ENCODE measurements at places on chromosomes 5 and 9. TPM values are rescaled to one million over a fixed set of nuclear protein-coding genes. Genes with fewer than 3 reads are reported as not detected.
A peak's percentile ranks its signal among the peaks of the same experiment; 100 is the strongest.

- peaks cover 4% of the 10 kb centered on the region for H3K4me1 ChIP-seq
- no peak for DNase-seq
- H3K27ac ChIP-seq = no peak overlapping the region
- H3K36me3 ChIP-seq = no peaks in the 10 kb centered on the region
These were observed 290.5 kb downstream of the ANXA1 start for GRCh38 chr9:73441890-73442818.

- no peak overlapping the region for H3K4me3 ChIP-seq
- no peaks in the 10 kb centered on the region for H3K36me3 ChIP-seq
- no peak for DNase-seq
- H3K4me1 ChIP-seq = peaks cover 44% of the 10 kb centered on the region
- peak overlapping the region; percentile 10 for H3K27ac ChIP-seq
These were observed 64.7 kb upstream of the ATG10 start for GRCh38 chr5:81907012-81907635.

GRCh38 chr5:125835293-125836172, 587.7 kb upstream of the GRAMD2B start:
- no peaks in the 10 kb centered on the region for H3K27me3 ChIP-seq
- H3K36me3 ChIP-seq = peaks cover 2% of the 10 kb centered on the region
- no peak overlapping the region for H3K4me3 ChIP-seq
- peak; percentile 22 for DNase-seq
- H3K27ac ChIP-seq = no peak overlapping the region

DNA sequence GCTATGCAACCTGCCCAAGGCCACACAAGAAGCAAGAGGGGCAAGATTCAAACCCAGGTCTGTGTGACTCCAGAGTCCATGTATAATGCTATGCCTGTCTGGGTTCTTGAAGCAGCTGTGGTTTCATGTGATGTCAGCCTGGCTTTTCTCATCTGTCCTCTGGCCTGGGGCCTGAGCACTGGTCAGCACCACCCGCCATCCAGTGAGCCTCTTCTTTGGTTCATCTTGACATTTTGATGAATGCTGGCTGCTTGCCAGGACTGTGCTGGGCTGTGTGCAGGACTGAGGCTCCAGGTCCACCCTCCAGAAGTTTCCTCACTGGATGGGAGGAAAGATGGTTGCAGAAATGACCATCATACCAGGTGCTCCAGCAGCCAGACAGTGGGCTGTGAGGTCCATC, 61.5 kb downstream of the TSTD2 start:
- no peaks in the 10 kb centered on the region for H3K27me3 ChIP-seq
- no peaks in the 10 kb centered on the region for H3K4me1 ChIP-seq
- DNase-seq = no peak
- H3K36me3 ChIP-seq = peaks cover 10% of the 10 kb centered on the region

- H3K4me1 ChIP-seq = peaks cover 20% of the 10 kb centered on the region
- no peak for DNase-seq
- H3K27ac ChIP-seq = no peak overlapping the region
- no peak overlapping the region for H3K4me3 ChIP-seq
- no peaks in the 10 kb centered on the region for H3K27me3 ChIP-seq
- H3K36me3 ChIP-seq = peaks cover 14% of the 10 kb centered on the region
These were observed 11.1 kb downstream of the DIPK1B start for GRCh38 chr9:136723362-136723976.

DNA sequence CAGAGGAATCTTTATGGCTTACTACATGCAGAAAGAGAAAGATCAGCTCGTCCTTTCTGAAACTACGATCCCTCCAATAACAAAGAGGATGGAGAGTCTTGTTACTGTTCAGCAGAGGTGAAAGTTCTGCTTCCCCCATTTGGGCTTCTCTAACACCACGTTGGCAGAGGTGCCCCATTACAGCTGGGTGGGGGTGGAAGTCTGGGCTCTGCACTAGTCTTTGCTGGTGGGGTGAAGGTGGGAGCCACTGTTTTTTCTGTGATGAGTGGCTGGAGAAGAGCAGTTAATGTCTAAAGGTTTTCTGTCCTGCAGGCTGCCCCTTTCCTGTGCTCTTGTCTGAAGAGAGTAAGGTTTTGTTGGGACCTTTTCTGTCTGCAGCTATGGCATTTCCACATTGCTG, 64.7 kb upstream of the OTULINL start:
- H3K4me3 ChIP-seq = no peak overlapping the region
- DNase-seq = no peak
- no peaks in the 10 kb centered on the region for H3K27me3 ChIP-seq
- peaks cover 8% of the 10 kb centered on the region for H3K4me1 ChIP-seq

DNA sequence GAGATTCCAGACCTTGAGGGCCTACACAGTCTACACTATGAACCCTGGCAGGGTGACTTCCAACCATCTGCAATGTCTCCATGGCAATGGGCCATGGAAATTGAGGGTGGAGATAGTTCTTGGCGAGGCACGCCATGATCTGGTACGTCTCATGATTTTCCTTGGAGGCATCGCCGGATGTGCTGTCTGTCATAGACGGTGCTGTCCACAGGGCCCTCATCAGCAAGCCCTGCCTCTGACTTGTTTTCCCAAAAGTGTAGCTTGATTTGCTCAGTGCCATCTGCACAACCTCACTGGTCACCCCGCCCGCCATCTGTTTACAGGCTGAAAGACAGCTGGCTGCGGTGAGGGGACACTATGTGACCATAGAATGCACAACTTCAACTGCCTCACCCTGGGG, 73.5 kb downstream of the BOD1 start:
- peaks cover 9% of the 10 kb centered on the region for H3K27me3 ChIP-seq
- DNase-seq = no peak
- no peaks in the 10 kb centered on the region for H3K36me3 ChIP-seq
- H3K4me3 ChIP-seq = no peak overlapping the region
- H3K27ac ChIP-seq = no peak overlapping the region

GRCh38 chr5:124103671-124104070, 591.7 kb downstream of the CSNK1G3 start:
- no peak for DNase-seq
- peaks cover 2% of the 10 kb centered on the region for H3K4me1 ChIP-seq
- H3K36me3 ChIP-seq = no peaks in the 10 kb centered on the region
- no peak overlapping the region for H3K4me3 ChIP-seq
- H3K27me3 ChIP-seq = no peaks in the 10 kb centered on the region

DNA sequence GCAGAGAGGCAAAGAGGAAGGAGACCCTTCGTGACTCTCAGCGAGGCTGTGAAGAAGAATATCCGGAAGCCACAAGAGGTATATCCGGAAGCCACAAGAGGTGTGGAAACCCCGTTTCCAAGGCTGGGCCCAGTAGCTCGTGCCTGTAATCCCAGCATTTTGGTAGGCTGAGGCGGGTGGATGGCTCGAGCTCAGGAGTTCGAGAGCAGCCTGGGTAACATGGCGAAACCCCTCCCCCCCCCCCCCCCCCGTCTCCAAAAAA, 612 bp upstream of the BBLN start:
- peaks cover 4% of the 10 kb centered on the region for H3K4me1 ChIP-seq
- peaks cover 7% of the 10 kb centered on the region for H3K36me3 ChIP-seq
- H3K27me3 ChIP-seq = no peaks in the 10 kb centered on the region

- H3K36me3 ChIP-seq = no peaks in the 10 kb centered on the region
- H3K27me3 ChIP-seq = no peaks in the 10 kb centered on the region
- DNase-seq = no peak
- peaks cover 24% of the 10 kb centered on the region for H3K4me1 ChIP-seq
- no peak overlapping the region for H3K27ac ChIP-seq
These were observed 399.8 kb upstream of the MEF2C start for GRCh38 chr5:89282554-89283510.

- H3K4me1 ChIP-seq = no peaks in the 10 kb centered on the region
- no peaks in the 10 kb centered on the region for H3K27me3 ChIP-seq
- H3K36me3 ChIP-seq = no peaks in the 10 kb centered on the region
- no peak overlapping the region for H3K27ac ChIP-seq
These were observed 90.3 kb upstream of the FBXL17 start for GRCh38 chr5:108472237-108472636.

DNA sequence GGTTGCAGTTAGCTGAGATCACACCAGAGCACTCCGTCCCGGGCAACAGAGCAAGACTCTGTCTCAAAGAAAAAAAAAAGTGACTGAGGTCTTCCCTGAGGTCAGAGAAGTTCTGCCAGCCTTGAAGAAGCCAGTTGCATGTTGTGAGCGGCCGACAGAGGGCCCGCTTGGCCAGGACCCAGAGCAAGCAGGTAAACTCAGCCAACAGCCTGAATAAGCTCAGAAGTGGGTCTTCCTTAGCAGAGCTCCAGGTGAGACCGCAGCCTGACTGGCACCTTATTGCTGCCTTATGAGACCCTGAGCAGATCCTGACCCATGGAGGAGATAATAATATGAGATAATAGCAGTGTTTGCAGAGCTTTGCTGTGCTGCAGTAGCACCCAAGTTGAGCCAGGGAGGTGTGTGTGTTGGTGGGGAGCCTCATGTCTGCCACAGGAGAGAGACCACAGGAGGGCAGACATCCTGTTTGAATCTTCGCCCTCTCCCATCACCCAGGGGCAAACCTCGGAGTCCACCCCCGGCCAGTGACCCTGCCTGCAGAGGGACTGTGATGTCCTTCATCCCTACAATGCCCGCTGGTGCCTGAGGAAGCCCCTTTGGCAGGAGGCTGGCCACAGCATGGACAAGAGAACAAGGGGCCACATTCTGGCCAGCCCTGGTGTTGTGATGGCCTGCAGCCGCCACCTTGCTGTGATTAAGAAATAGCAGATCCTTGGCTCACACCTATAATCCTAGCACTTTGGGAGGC, 10.8 kb upstream of the BARX1 start:
- DNase-seq = no peak
- H3K4me1 ChIP-seq = no peaks in the 10 kb centered on the region
- H3K4me3 ChIP-seq = no peak overlapping the region
- no peak overlapping the region for H3K27ac ChIP-seq

DNA sequence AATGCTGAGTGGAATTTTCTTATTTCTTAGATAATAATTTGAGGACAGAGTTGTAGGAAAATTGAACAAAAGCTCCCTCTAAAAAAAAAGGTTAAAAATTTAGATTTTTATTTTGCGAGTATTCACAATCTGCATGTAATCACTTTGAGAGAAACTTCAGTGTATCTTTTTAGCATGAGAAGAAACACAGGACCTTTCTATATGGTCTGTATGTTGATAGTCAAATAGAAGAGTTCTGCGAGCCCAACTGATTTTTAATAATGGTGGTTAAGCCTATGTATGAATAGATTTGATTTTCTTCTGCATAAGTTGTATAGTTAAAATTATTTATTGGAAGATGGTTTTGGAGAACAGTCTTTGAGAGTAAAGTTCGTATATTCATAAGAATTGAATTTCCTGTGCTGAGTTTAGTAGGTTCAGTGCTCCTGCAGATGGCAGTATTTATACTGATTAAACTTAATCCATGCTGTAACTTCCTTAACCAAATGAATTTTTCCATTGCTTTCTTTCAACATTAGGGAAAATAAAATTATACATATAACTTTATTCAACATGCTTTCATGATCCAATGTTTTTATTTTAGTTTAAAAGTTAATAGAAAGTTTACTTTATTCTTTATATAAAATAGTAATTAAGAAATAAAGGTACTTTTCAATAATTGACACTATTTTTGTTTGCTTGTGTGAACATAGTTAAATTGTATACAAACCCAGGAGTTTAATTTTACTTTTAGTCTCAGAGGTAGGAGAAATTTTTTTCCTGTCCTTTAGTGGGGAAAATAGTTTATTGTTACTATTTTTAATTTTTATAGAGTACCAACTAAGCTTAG, 19.6 kb downstream of the TCERG1 start:
- H3K36me3 ChIP-seq = peaks cover 20% of the 10 kb centered on the region
- H3K4me1 ChIP-seq = no peaks in the 10 kb centered on the region
- H3K4me3 ChIP-seq = no peak overlapping the region
- H3K27me3 ChIP-seq = no peaks in the 10 kb centered on the region
- no peak for DNase-seq

DNA sequence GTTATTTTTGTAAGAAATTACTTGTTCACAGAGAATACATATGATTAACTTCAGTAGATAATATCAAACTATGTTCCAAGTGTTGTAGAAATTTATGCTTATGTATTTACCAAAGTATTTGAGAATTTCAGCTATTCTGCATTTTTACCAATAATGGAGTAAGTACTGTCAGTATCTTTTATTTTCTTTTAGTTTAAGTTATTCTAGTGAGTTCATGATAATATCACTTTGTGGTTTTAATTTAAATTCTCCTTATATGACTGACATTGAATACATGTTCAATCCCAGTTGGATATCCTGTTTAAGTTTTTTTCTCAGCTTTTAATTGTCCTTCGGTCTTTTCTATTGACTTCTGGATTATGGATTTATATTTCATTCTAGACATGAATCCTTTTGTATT, 1024.6 kb downstream of the EFNA5 start:
- no peak for DNase-seq
- H3K27me3 ChIP-seq = no peaks in the 10 kb centered on the region
- H3K4me3 ChIP-seq = no peak overlapping the region
- peaks cover 3% of the 10 kb centered on the region for H3K4me1 ChIP-seq
- no peak overlapping the region for H3K27ac ChIP-seq

Gene CDK9
- total RNA-seq = 90.9 TPM

Gene LRRC8A
- total RNA-seq = 38.2 TPM

Gene HMMR
- 13.3 TPM for total RNA-seq

Gene MRPL50
- total RNA-seq = 14.4 TPM

Gene CER1
- total RNA-seq = not detected

Gene C9orf152
- total RNA-seq = 0.13 TPM

Gene SPATA31A3
- not detected for total RNA-seq

Gene ENDOG
- total RNA-seq = 18.0 TPM

Data from progenitor cell of endocrine pancreas (in vitro differentiated cells).